ENCODE measurements at places on chromosomes 4 and X.

- DNase-seq: no peak
Observed at GRCh38 chr4:78019414-78019813, 37.7 kb upstream of the FRAS1 start.

- no peak for DNase-seq
Observed at GRCh38 chr4:178316211-178316610, 874.0 kb upstream of the AGA start.

DNA sequence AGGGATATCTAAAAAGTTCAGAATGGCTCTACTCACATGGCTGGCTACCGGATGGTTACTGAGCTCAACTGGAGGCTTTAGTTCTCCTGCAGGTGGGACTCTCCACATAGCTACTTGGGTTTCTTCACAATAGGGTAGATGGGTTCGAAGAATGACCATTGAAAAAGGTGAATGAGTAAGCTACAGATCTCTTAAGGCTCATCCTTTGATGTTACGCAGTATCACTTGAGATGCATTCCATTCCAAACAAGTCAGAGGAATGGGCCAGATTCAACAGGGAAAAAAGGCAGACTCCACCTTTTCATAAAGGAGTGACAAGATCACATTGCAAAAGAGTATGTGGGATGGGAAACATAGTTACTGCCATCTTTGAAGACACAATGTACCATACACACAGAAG is 52.6 kb downstream of the DDX53 start:
- no peak for DNase-seq

- DNase-seq: no peak
Observed at GRCh38 chr4:142812091-142812490, 34.0 kb downstream of the INPP4B start.

- DNase-seq: no peak
Observed at GRCh38 chr4:184387351-184387750, 87.0 kb downstream of the IRF2 start.

GRCh38 chr4:6692806-6693205 is 872 bp upstream of the S100P start:
- DNase-seq: no peak

GRCh38 chrX:4263030-4263803 is 549.8 kb upstream of the PRKX start:
- no peak for DNase-seq

- no peak for DNase-seq
Observed at GRCh38 chr4:16550531-16550930, 324.3 kb upstream of the TAPT1 start.

GRCh38 chr4:94307231-94307871 is 35.3 kb downstream of the HPGDS start:
- DNase-seq: no peak

DNA sequence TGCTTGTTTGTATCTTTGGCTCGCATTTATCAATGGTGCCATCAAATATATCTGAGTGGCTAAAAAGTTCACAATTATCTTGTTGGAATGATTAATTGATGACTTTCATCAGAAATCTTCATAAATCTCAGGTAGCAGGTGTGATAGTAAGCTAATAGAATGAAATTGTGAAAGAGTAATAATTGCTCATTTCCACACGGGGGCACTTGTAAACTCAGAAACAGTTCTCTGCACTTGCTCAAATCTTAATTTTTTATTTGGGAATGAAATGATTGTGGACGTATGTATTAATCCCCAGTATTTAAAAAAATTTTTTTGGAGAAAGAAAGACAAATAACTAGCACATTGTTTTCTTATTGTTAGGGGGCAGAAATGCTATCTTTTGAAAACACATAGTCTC is 132.8 kb downstream of the DTHD1 start:
- no peak for DNase-seq

GRCh38 chr4:76207549-76207948 is 6.1 kb downstream of the SCARB2 start:
- DNase-seq: no peak

DNA sequence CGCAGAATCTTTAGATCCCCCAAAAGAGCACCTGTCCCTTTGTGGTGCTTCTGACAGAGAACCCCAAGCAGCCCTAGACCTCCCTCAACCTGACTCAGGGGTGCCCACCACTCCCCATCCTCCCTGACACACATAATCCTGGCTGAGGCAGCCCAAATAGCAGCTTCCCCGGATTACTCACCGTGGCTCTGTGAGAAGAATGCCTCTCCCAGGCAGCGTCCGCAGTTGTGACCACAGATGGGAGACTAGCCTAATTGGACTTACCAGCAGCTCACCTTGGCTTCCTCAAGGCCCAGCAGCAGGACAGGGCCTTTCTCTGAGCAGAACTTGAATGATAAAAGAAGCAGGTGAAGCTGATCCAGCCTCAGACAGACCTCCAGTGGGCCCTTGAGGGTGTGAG is 10.3 kb upstream of the ODAPH start:
- DNase-seq: no peak

- DNase-seq: no peak
Observed at GRCh38 chr4:45284400-45285085, 558.2 kb upstream of the GNPDA2 start.

DNA sequence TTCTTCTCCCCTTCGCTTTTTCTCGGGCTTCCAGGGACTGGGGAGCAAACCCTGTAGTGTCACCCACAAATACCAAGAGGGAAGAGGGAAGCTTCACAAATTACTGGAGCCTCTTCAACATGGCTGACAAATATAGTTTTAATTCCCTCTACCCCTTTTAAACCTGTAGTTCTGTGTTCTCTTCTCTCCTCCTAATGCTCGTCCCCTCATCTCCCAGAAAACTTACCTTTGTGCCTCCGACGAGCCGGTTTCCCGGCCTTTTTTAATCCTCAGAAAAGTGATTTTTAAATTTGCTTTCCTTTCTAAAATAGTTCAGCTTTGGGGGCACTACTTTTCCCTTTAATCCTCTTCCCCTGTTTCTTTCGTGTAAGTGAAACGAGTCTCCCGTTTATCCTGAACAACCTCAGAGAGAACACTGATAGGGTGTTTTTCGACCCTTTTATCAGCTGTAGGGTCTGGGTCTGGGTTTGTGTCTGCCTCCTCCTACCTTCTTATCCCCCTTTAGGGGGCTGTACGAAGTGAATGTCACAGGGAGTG is 408 bp downstream of the TET2 start:
- DNase-seq: no peak

GRCh38 chrX:42020225-42020624 is 96.9 kb upstream of the CASK start:
- DNase-seq: no peak

- DNase-seq: no peak
Observed at GRCh38 chrX:109782994-109783700, 50.1 kb upstream of the ACSL4 start.

DNA sequence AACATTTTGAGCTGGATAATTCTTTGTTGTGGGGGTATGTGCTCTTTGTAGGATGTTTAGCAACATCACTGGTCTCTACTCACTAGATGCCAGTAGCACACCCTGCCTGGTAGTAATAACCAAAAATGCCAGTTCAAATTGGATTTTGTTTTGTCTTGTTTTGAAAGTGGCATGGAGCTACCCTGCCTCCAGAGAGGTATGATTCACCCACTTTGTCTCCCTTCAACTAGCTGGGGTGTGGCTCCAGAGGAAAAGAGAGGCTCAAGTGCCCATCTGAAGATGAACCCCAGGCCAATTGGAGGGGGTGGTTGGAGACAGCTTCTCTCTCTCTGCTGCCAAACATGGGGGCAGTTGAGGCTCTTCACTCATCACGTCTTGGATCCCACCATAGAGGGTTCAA is 34.5 kb downstream of the NIPAL1 start:
- DNase-seq: no peak

DNA sequence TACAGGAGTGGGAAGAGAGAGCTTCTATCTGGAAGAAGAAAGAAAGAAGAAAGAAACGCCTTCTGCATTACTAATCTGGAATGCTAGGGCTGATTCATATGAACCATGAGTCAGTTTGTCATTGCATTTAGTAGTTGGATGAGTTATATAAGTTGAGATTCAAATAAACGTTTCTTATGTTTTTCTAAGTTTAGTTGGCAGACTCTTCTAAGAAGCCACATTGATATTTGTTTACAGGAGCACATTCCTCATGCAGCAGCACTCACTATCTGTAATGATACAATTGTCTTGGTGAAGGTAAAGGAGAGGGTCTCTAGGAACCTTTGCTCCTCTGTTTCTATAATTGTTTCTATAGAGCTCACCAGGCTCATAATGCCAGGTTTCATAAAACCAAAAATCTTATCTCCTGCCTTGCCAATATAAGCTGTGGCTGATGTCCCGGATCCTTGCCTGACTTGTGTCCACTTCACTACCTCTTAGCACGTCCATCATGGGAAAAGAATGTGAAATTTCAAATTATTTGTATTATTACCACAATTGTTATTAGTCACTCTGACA is 39.5 kb downstream of the HOPX start:
- DNase-seq: no peak

DNA sequence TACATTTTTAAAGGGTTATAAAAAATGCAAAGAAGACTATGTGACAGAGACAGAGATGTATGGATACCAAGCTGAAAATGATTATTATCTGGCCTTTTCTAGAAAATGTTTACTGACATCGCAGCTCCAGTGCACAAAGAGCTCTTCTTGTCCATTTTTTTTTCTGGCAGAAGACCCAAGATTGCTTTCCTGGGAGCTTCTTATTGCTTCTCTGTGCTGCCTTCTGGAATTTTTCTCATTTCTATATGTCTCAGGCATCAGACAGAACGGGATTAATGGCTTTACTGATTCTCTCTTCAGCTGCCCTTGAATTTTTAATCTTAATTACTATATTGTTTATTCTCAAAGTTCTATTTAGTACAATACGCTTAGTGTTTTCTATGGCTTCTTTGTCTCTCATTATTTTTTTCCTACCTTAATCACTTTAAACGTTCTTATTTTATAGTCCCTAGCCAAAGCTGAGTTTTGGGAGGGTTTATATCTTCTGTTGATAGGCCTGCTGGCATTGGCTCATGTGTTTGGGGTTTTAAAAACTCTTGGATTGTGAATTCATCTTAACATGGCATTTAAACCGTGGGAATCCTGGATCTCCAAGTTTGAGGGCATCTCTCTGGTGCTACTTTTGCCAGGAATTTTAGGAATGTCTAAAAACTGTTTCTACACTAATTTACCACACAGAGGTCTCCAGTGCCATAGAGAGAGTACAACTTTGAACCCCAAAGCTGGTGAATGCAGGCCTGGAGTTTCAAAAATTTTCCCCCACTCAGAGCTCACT is 138.9 kb upstream of the LNX1 start:
- DNase-seq: no peak

DNA sequence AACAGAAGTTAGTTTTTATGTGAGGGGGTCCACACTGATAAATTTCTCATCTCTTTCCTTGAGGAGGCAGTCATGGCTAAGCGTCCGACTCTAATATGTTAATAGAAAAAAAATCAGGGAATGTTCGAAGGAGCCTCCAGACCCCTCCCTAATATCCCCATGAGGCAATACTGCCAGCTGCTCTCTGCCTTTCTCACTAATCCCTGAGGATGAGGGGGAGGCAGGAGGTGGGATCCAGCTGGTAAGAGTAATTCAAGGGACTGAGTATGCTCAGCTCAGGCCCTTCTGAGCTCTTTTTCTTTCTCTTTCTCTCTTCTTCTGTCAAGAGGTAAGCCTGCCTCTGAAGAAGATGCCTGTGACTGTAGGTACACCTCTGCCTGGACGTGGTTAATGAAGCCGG is 51.7 kb downstream of the PIR start:
- DNase-seq: no peak

- DNase-seq: no peak
Observed at GRCh38 chr4:87853108-87853507, 20.3 kb downstream of the MEPE start.

GRCh38 chrX:40086569-40087335 is 11.0 kb downstream of the BCOR start:
- no peak for DNase-seq

GRCh38 chr4:108336076-108336475 is 167.3 kb upstream of the LEF1 start:
- DNase-seq: no peak

All from vagina (tissue), 2 donors.